ENCODE measurements at places on chromosomes 12 and 14. TPM values are rescaled to one million over a fixed set of nuclear protein-coding genes. Genes with fewer than 3 reads are reported as not detected.

COX8C gene
- not detected for total RNA-seq

DENR gene
- total RNA-seq = 43.1 TPM

TMEM30B gene
- total RNA-seq = 0.33 TPM

YLPM1 gene
- total RNA-seq = 41.9 TPM

KRT7 gene
- 1,019 TPM for total RNA-seq

Measured in vein endothelial cell (primary cell).